Stimulated activated CD4-positive, alpha-beta T cell treated with anti-CD3 and anti-CD28 coated beads, TNF-alpha, amount 100 ng/mL, for 4 hours (primary cell): ENCODE measurements at places on chromosomes 4 and X.
A peak's percentile ranks its signal among the peaks of the same experiment; 100 is the strongest.

GRCh38 chrX:16511796-16512776 lies 137.9 kb upstream of the S100G start:
- no peak for DNase-seq

DNA sequence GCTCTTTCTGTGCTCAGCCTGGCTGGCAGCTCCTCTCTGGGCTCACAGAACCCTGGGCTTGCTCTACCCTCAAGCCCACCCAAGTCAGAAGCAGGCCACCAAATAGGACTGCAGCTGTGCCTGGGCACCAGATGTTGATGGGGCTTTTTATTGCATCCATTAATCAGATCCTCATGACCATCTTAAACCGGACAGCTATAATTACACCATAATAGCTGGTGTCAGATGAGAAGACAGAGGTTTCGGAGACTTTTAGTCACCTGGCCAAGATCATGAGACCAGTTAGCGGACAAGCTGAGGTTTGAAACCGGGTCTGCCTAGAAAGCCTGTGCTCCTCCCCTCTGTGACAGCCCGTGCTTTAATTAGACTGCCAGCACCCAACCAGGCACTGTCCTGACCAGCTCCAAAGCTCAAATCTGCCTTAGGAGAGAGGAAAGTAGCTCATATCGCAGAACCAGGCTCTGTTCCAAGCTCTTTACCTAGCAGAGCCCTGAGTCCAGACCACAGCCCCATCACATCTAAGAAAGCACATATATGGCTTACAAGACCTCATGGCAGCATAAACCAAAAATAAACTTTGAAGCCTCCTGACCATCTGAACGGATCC lies 88.9 kb downstream of the JAKMIP1 start:
- no peak for DNase-seq

GRCh38 chrX:5402461-5402860 lies 826.2 kb downstream of the NLGN4X start:
- no peak for DNase-seq

GRCh38 chr4:78951862-78952472 lies 12.7 kb upstream of the PAQR3 start:
- no peak for DNase-seq

GRCh38 chr4:76690906-76691275 lies 207.1 kb downstream of the SOWAHB start:
- DNase-seq, result no peak

- no peak for DNase-seq
These were observed 922.6 kb upstream of the PABPC4L start for GRCh38 chr4:135124196-135124595.

- no peak for DNase-seq
These were observed 1070.4 kb upstream of the ADGRL3 start for GRCh38 chr4:60129740-60130139.

DNA sequence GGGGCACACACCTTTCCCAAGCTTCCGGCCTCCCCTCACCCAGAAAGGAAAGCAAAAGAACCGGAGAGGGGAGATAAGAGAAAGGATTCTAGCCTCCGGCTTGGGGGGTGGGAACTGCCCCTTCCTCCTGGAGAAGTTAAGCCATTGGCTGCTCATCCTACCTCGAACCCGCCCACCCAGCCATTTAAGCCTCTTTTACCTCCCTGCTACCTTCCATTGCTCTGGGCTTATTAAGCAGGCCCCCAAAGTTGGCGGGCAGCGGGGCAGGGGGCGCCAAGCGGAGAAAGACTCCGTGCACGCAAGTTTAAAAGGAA lies 2.3 kb downstream of the MAML3 start:
- peak; percentile 42 for DNase-seq

GRCh38 chrX:6983207-6983955 lies 164.1 kb upstream of the STS start:
- no peak for DNase-seq

GRCh38 chr4:40307627-40308497 lies 27.3 kb upstream of the CHRNA9 start:
- DNase-seq, result peak; percentile 47

DNA sequence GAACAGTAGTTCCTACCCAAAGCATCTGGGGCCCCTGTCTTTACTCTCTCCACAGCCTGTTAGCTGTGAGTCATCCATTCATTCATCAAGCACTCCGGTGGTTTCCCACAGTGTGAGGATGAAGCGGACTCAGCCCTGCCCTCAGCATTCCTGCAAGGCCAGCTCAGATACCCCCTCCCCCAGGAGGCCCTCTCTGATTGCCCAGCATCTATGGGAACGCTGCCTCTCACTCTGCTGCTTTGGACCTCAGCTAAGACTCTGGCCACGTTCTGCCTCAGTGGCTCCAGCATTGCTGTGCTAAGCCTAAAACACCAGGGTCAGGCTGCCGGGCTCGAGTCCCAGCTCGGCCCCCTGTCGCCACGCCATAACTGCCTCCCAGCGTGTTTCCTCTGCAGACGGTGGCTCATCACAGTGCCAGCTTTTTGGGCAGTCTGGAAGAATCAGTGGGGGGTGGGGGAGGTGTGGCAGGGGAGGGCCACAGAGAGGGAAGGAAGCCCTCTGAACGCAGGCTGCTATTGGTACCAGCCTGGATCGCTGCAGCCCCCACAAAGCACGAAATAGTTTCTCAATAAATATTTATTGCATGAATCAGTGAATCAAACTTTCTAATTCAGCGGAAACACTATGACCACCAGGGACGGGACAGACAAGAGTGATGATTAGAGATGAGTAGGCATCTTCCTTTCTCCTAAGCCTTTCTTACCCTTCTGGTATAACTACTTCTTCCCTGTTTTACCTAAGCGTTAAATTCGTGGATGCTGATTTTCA lies 74.4 kb downstream of the SORCS2 start:
- no peak for DNase-seq

DNA sequence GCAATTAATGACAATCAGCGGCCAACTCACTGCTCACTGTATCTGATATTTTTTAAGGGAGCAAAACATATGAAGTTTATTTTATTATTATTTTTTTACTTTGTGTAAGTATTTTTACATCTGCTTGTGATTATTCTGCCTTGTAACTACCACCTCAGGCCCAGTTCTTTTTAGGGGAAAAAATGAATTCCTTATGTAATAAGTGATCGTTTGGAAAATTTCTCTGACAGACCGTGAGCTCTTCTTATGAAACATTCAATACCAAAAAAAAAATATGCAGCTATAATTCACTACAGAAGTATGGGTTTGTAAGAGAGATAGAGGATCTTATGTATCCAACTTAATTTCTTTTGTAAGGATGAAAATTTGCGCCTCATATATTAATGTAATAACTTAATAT lies 33.5 kb upstream of the STOX2 start:
- no peak for DNase-seq

DNA sequence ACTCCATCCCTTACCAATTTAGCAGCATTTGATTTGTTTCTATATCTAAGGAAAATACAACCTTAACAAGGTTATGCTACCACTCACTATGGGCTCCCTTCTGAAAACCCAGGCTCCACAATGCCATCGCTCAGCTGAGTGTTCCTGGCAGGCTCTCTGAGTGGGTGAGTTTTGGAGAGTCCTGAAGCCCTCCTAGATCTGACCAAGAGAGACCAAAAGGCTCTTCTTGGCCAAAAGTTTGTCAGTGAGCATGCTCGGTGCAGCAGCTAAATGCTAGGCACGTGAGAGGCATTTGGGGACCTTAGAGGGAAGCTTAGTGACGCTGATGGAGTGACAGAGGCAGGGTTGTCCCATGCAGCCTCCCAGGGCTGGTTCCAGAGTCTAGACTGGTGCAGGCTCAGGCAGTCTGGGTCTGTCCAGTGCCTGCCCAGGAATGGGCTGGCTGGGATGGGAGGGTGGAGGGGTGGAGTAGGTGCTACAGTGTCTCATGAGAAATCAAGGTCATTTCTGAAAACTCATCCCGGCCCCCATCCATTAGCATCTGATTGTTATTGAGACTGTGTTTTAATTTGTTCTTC lies 346.8 kb downstream of the NR3C2 start:
- DNase-seq, result no peak

DNA sequence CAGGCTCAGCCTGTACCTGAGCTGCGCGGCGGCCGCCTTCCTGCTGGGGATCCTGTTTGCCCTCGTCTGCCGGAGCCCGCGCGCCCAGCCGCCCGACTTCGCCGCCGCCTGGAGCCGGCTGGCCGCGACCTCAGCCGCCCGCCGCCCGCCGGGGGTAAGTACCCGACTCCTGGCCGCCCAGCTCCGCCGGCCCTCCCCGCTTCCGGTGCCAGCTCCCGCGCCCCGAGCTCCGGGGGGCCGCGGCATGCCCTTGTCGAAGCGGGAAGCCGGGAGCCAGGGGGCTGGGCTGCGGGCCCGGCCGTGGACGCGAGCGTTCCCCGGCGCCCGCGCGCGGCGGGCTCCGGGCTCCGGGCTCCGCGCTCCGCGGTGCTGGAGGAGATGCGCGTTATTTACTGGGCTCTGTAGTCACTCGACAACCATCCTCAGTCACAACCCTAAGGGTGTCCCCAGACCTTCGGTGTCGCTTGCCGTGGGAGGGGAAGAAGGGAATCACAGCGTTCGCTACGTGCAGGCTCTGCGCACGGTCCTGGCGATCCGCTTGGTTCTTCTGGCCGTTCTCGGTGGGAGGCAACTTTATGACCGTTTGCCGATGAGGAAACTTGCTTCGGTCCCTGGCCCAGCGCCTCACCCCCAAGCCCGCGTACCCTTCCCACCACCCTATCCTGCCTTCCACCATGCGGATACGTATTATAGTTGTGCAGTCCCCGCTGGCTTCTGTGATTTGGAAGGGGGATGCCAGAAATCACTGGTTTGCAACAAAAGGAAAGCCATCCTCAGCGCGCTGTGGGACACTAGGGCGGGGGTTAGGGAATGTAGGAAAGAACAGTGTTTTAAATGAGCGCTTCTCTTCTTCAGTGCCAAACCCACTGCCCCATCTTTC lies 944 bp downstream of the SNX25 start:
- DNase-seq, result peak; percentile 19

DNA sequence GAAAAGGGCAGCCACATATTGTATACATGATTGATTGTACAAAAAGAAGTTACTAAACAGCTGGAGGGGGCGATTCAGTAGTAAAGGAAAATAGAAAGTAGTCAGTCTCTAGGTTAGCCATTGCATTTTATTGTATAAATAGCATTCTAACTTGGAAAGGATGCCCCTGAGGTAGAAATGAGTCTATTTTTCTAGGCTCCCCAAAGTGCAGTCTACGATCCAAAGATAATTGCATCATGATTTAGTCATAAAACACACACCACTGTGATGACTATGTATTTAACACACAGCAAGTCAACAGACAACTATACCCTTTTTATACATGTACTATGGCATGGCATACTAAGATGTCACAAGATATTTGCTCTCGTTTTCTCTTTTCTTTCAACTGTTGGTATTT lies 204.9 kb downstream of the APBB2 start:
- DNase-seq, result no peak

DNA sequence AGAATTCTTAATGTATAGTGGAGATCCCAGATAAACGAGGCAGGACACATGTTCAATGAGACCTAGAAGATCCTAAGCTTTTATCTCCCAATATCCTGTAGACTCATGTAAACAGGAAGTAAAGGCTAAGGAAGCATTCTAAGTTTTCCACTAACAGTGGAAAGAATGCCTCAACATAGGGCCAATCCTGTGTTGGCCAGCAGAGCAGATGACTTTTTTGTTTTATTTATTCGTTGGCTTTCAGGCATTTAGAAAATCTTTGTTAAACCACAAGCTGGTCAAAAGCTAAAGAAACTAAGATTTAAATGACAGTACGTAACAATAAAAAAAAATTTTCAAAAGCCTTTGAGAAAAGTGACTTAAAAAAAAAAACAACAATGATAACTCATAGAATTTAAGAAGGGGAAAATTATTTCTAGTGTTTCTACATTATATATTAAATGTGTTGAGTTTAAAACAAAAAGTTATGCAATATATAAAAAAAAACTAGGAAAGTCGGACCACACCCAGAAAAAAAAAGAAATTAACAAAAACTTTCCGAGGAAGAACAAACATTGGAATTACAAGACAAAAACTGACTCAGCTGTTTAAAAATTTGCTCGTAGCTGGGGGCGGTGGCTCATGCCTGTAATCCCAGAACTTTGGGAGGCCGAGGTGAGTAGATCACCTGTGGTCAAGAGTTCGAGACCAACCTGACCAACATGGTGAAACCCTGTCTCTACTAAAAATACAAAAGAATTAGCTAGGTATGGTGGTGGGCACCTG lies 759.3 kb downstream of the FSTL5 start:
- DNase-seq, result no peak

DNA sequence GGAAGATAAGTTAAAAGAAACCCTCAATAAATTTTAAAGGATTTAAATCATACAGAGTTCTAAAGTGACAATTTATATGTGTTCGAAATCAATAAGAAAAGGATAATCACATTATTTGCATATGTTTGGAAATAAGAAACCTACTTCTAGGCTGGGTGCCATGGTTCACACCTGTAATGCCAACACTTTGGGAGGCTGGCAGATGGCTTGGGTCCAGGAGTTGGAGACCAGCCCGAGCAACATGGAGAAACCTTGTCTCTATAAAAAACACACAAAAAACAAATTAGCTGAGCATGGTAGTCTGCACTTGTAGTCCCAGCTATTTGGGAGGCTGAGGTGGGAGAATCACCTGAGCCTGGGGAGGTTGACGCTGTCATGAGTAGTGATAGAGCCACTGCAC lies 8.1 kb upstream of the SAP30 start:
- no peak for DNase-seq

- DNase-seq, result peak; percentile 1
These were observed 25.5 kb upstream of the RXFP1 start for GRCh38 chr4:158496030-158496741.

DNA sequence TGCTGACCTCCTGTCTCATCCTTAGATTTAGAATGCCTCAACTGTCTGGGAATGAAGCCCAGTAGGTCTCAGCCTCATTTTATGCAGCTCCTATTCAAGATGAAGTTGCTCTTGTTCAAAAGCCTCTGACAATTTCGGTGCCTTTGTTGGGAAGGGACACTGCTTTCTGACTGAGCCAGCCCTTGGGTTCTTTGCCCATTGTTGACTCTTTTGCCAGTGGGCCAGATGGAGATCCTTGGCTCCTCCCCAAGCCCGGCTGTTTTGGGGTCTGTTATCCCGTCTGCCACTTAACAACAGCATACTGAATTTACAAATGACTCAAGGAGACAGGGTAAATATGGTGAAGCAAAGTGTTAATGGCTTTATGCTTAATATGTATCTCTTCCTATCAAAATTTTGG lies 58.3 kb upstream of the PRKX start:
- no peak for DNase-seq

DNA sequence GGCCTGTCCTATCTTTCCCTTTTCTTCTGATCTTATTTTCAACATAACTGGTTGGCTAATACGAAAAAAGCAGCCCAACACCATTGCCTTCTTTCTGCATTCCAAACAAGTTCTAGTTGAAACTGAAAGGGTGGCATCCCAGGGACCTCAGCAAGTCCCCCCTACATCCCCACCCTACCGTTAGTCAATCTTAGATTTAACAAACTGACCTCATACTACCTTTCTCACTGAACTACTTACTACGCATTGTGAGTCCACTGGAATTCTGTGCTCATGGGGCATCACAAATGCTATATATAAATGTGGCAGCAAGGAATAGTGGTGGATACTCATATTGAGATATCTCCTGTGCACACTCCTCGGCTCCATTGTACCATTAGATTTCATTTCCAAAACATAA lies 33.1 kb upstream of the FGF5 start:
- DNase-seq, result no peak
